ENCODE measurements at places on chromosomes 5 and 9.

DNA sequence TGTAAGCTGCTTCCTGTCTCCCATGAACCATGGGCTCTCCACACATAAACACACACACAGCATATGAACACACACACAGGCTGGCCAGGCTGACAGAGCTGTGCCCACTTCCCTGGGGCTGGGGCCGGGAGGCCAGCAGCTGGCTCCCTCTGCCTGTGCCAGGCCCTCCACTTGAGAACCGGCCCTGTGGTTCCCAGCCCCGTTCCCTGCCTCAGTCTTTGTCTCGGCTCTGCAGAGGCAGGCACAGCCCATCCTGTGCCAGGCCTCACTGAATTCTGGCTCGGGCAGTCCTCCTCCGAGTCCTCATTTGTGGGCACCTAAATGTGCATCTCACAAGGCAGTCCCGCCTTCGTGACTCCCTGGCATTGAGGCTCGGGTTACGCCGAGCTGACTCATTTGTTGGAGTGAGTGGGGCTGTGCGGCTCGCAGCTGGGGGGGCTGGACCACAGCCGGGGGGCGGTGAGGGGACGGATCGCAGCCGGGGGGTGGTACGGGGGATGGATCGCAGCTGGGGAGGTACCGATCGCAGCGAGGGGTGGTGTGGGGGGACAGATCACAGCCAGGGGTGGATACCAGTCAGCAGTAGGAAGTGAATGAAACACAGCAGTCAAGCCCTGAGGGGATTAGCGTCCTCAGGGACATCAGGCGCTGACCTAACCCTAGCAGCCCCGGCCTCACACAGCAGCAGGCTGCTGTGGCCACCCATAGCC is 72.3 kb downstream of the PSMB7 start:
- no peak for DNase-seq

DNA sequence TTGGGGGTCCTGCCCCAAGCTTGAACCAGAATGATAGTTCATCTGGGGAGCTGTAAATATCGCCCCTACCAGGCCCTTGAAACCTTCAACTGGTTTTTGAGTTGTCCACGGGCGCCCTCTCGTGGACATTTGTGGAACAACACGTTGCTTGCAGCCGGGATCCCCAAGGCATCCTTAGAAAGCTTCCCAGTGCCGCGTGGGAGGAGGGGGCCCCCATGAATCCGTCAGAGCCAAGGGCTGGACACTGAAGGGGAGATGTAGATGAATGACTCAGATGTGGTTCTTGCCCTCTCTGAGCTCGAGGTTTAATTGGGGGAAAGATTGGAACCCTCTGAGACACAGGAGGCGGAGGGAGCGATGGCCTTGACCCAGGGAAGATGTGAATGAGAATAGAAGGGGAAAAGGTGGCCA is 31.8 kb upstream of the ORM1 start:
- DNase-seq = peak; percentile 46

DNA sequence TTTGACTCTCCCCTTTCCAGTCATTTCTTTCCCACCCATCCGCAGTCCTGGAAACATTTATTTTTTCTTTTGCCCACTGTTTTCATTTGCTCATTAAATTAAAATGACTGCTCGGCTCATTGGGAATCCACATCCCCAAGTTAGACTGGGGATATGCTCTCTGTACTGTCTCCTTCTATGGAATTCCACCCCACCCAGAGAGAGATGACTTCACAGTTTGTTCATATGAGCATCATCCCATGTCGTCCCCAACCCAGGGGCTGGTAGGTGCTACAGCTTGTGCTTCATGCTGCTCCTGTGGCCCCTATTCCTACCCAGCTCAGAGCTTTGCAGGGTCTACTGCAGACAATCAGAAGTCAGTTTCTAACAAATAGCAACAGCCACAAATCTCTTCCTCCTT is 16.5 kb upstream of the RARS1 start:
- no peak for DNase-seq

DNA sequence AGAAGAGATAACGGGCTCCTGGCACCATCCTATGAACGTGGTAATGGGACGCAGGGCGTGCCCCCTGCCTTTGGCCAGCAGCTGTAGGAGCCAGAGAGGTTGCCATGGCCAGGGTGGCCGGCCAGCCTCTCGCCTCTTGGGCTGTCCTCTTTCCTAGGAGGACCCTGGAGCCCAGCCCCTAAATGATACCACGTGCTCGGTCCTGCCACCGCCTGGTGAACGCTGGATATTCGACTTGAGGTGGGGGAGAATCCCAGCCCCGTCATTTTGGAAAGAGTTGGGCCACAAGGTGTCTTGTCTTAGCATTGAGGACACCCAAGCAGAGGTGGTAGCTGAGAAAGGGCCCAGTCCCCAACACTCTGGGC is 391 bp upstream of the NRG2 start:
- DNase-seq = no peak

GRCh38 chr5:72288924-72289323 is 31.1 kb downstream of the MRPS27 start:
- no peak for DNase-seq

DNA sequence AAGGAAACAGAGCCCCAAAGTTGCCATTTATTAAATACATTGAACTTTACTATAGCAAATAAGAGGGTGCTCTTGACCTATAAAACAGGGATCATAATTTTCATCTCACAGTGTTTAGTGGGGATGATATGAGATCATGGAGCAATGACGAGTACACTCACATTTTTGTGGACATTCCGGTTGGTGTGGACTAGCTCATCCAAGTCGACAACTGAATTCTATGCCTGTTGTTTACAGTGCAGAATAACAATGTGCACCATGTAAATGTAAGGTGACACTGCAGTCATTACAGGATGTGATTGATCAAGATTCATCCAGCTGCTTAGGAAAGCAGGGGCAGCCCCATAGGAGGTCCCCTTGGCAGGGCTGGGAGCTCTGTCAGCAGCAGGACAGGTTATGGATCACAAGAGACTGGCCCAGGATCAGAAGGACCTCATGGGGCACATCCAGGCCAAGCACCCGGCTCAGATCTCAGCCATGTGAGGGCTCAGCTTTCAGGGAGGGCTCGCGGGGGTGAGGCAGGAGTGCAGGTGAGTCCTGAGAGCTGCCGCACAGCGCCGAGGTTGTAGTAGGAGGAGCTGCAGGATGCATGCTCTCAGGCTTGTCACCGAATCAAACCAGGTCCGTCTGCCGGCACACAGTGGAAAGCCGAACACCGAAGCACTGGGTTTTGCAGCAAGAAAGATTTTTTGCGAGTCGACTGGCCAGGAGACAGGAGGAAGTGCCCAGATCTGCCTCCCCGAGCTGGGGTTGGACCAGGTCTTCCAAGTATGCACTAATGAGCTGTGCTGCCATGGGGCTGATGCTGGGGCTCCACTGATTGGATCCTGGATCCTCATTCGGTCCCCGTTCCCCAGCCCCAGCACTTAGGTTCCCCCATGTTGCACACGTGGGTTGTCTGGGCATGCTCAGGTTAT is 28.2 kb downstream of the MRPL36 start:
- no peak for DNase-seq

- peak; percentile 14 for DNase-seq
These were observed 86.9 kb downstream of the NUDT12 start for GRCh38 chr5:103475629-103476240.

GRCh38 chr5:175250426-175250825 is 193.6 kb downstream of the DRD1 start:
- DNase-seq = no peak

GRCh38 chr5:68771732-68772131 is 322.1 kb upstream of the SLC30A5 start:
- no peak for DNase-seq

GRCh38 chr9:130461218-130461630 is 16.5 kb downstream of the ASS1 start:
- peak; percentile 51 for DNase-seq

DNA sequence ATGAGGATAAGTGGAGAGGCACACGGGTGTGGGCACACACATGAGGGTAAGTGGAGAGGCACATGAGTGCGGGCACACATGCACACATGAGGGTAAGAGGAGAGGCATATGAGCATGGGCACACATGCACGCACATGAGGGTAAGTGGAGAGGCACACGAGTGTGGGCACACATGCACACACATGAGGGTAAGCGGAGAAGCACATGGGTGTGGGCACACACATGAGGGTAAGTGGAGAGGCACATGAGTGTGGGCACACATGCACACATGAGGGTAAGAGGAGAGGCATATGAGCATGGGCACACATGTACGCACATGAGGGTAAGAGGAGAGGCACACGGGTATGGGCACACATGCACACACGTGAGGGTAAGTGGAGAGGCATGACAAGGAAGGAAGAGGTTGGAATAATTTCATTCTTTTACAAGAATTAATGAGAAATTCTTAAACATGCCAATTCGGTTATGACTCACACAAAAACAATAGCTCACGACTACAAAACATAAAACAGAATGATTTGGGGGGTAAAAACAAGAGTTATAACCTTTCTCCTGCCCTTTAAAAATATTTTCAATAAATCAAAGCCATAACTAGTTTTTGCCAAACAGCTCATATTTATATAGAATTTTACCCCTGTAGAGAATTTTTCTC is 67.5 kb downstream of the APBA1 start:
- no peak for DNase-seq

GRCh38 chr5:143635146-143635752 is 176.7 kb upstream of the HMHB1 start:
- DNase-seq = no peak

DNA sequence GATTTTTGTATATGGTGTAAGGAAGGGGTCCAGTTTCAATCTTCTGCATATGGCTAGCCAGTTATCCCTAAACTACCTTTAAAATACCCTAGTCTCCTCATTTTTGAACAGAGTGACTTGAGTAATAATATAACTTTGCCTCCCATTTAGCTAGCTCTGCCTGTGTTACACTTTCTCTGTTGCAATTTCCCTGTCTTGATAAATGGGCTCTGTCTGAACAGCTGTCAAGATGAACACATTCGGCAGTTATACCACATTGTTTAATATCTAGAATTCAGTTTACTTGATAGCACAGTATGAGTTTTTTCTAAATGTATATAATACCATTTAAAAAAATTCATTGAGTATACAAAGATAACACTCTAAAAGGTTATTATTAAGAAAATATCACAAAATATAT is 562.9 kb upstream of the FTMT start:
- DNase-seq = no peak

DNA sequence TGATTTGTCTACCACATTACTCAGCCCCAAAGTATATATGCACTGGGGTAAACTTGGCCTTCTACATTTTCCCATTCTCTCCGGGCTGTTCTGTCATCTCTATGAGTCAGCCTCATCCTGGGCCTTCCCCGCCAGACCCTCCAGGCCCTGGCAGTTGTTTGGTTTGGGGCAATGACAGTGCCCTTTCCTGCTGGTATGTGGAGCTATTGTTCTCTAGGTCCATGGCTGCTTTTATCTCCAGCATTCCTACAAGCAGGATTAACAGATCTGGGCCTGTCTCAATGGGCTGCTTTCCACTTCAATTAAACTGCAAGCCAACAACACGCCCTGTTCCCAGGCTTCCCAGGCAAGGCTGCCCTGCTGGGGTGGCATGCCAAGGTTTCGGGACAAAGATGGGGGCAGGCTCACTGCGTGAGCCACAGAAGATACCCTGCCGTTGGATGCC is 136.4 kb downstream of the SLIT3 start:
- no peak for DNase-seq

DNA sequence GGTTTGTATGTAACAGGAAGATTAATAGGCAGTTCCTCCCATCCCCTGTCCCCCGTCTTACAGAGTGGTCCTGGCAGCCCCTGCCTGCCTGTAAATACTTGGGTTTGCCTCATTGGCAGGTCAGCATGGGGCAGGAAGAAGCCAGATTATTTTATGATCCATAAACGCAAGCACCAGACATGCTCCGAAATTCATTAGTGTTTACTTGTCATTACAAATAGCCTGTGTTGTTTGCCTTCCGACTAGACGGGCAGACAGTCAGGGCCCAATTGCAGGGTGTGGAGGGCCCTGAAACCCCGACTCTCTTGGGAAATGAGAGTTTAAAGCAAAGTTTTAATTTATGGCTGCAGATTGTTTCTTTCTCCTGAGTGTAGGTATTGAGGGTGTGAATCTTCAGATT is 97.2 kb downstream of the RALGPS1 start:
- DNase-seq = no peak

DNA sequence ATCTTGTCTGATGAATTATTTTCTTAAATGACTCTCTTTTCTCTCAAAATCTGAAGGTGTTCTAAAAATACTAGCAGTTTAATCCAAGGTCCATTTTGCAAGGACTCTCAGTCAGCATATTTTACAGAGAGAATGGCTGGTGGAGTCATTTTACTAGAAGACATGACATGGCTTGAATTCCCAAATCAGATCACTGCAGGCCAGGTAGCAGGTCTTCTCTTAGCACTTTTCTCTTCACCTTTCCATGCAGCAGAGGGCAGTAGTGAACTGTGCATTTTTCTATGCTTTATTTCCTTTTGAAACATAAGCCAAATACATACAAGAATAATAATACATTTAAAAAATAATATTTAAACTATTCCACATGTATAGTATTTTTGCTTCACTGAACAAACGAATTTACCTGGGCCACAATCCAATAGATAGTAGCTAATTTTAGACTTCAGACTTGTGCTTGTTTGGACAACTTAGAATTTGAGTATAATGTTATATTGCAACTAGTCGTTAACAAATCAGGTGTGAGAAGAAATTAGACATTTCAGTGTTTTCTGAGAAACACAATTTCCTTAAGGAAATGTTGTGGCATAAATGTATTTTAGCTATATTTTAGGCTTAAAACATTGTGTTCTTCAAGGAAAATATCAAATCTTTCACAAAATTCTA is 289.4 kb upstream of the DAB2 start:
- peak; percentile 33 for DNase-seq

DNA sequence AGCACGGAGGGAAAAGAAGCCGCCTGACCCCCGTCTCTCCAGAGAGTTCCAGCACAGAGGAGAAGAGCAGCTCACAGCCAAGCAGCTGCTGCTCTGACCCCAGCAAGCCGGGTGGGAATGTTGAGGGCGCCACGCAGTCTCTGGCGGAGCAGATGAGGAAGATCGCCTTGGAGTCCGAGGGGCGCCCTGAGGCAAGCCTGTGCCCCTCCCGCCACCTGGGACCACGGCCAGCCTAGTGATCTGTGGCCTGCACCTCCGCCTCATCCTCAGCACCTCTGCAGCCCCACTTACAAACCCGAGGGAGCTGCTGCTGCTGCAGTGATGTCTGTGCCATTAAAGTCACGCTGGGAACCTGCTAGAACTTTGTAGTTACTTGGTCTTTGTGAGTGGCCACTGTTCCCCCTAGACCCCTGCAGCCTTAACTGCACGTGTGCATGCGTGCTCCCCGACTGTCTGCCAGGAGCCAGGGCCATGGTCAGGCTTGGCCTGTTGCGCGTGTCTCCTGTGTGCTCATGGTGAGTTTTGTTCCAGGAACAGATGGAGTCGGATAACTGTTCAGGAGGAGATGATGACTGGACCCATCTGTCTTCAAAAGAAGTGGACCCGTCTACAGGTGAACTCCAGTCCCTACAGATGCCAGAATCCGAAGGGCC is 12.5 kb downstream of the SQSTM1 start:
- no peak for DNase-seq

- no peak for DNase-seq
These were observed 11.4 kb upstream of the ZDHHC12 start for GRCh38 chr9:128735373-128735772.

- no peak for DNase-seq
These were observed 87.7 kb upstream of the KLF4 start for GRCh38 chr9:107577140-107577776.

- DNase-seq = no peak
These were observed 113.7 kb downstream of the SLC25A46 start for GRCh38 chr5:110852541-110852940.

- DNase-seq = no peak
These were observed 373.6 kb upstream of the SGCD start for GRCh38 chr5:155953335-155953734.

Data from central memory CD4-positive, alpha-beta T cell (primary cell).